ENCODE measurements at places on chromosomes 7 and 10.

DNA sequence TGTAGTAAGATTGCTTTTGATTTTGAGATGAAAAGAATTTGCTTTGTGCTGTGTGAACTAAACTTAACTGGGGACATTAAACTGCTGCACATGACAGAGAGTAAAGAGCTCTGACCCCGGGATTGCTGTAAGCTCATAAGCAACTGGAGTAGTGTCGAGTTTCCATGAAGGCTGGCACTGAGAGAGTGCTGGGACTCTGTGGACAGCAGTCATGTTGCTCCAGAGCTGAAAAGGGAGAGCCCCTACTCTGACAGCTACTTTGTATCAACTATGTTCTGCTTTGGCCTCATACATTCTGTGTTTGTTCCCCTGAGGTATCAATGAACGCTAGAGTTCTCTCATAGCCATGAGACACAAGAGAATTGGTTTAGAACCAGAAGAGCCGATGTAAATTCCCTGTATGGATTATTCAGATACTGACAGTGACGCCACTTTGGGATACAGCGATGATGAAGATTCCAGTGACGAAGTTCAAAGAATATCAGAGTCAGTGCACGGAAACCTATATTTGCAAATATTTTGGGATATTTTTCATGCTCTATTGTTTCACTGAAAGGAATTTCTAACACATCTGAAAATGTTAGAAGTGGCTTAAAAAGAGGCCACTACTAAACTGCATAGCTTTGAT, 185.9 kb upstream of the DKK1 start:
- no peak for DNase-seq

DNA sequence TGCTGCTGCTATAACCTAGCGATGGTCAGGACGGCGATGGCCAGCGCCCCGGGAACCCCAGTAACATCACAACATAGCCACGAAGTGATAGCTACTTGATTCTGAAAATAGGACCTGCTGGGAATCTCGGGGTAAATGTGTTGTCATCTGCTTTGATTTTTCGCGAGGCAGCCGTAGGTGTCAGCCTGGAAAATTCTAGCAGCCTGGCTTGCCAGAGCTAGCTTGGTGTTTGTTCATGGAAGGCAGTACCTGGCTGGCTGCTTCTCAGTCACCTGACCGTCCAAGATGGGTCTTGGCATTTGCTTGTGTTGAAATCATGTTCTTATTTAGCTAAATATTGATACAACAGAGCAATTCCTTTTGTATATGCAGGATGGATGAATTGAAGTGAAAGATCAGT, 82.4 kb upstream of the BTBD16 start:
- no peak for DNase-seq

GRCh38 chr10:6148908-6149307, 53.8 kb upstream of the PFKFB3 start:
- DNase-seq = no peak

DNA sequence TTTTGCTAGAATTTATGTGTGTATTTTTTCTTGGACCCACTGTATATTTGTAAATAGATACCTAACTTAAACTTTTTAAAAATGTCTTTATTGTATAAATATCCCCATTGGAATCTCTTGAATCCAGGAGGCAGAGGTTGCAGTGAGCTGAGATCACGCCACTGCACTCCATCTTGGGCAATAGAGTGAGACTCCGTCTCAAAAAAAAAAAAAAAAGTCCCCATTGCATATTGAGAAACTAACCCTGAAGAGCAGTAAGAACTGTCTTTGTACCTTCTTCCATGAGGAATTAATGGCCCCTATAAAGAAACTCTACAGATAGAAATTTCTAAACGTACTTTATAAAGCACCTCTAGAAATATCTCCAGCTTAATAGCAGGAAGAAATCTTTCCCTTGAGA, 504.0 kb downstream of the SORCS1 start:
- DNase-seq = no peak

DNA sequence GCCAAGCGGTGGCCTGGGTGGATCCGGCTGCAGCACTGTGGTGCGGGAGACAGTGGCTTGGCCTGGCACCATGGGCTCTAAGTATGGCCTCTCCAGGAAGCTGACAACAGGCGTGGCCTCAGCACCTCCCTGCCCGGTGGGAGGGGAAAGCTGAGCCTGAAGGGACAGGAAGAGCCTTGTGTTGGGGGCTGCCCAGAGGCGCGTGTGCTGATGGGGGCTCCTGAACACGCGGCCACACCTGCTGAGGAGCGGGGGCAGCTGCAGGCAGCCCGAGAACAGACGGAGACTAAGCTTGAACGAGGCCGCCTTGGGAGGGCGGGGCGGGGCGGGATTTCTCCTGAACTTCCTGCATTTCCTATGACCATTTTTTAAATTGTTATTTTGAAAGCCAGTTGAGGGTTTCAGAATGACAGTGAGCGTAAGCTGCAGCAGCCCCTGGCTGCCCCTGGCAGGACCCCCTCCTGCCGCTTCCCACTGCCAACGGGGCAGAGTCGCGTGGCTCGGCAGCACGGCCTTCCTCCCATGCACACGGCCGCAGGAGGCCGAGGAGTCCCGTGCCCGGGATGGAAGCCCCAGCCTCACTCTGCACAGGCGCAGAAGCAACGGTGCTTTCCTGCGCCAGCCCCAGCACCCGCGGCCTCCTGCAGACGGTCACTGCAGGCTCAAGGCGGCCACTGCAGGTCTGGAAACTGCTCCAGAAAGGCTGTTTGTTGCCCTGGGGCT, 43.2 kb downstream of the DPYSL4 start:
- DNase-seq = no peak

GRCh38 chr7:55177589-55178261, 158.9 kb downstream of the EGFR start:
- DNase-seq = no peak

- no peak for DNase-seq
Observed at GRCh38 chr7:114569220-114569619, 154.6 kb downstream of the FOXP2 start.

DNA sequence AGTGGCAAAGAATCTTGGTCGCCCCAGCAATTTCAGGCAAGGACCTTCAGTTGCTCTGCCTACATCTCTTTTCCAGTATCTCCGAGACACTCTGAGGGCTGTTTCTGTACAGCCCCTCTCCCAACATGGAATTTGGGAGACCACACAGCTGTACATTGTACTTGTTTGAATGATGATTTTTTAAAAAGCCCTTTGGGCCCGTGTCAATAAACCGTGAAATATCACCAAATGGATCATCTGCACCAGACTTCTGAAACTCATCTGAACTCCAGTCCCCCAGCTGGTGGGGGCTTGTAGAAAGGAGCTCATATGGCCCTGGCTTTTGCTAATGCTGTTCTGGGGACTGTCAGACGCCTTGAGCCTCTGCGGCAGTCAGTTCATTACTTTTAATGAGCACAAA, 374.9 kb downstream of the BBS9 start:
- DNase-seq = no peak

- no peak for DNase-seq
Observed at GRCh38 chr7:159125104-159125954, 19.3 kb downstream of the VIPR2 start.

GRCh38 chr10:110923856-110924493, 4.6 kb downstream of the SHOC2 start:
- DNase-seq = no peak

GRCh38 chr10:124271676-124272075, 147.0 kb downstream of the OAT start:
- DNase-seq = no peak

GRCh38 chr10:104452977-104453376, 99.3 kb downstream of the CFAP58 start:
- DNase-seq = no peak

DNA sequence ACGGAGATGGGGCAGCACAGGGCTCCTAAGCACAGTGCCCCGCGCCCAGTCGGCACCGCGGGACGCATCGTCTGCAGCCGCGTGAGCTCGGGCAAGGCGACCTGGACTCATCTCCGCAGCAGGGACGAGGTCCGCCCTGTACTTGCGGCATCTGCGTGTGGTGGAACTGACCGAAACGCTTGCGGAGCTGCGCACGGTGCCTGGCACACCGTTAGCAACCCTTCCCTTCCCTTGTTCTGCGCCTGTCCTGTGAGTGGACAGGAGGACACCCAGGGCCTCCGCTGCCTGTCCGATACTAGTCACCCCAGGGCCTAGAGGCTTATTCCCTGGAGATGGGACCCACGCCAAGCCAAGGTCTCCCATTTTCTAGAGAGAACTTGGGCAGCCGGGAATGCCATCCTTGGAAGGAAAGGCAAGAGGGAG, 98.5 kb downstream of the WDR11 start:
- no peak for DNase-seq

DNA sequence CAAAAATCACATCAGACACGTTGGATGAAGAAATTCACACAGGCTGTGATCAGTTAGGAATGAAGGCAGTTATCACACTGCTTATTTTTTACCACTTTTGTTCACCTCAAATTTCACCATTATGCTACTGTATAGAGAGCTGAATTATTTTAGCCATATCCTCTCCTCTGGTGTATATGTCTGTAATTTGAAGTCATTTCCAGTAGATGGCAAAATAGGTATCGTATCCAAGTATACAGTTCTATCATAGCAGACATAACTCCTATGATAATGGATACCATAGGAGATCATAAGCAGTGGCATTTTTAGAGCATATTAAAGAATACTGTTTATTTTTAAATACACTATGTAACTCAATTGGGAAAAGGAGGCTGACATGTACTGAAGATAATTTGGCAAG, 909.7 kb downstream of the DNAJB9 start:
- no peak for DNase-seq

DNA sequence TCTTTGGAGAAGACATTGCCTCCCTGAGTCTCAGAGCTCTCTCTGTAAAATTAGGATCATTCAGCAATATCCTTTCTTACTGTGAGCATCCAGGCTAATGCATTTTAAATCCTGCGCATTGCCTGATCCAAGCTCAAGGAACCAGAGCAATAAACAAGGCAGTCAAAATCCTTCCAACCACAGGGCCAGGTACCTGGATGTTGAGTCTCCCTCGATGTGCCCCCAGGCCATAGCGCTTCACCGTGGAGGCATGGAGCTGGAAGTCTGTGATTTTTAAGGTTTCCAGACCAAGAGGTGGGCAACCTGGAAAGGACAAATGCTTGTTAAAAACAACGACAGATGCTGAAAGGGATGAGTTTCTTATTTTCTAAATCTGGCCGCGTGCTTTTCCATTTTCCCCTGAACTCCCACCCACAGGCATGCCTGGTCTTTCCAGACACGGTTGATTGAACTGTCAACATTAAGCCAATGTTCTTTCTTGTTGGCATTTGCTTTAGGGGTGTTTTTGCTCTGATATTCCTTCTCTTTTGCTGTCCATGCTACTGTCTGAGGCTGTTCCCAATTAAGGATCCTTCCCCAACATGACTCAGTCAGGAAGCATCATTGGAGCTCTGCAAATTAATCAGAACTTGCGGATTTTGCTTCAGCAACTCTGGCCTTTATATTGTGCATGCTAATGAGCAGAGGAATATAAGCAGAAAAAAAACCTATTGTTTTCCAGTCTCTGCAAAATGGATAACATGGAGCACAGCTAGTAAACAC, 29.0 kb downstream of the CPXM2 start:
- DNase-seq = no peak

GRCh38 chr10:110818311-110819256, 53.1 kb upstream of the PDCD4 start:
- DNase-seq = no peak

GRCh38 chr10:114694752-114695151, 36.7 kb upstream of the ABLIM1 start:
- DNase-seq = peak; percentile 5

DNA sequence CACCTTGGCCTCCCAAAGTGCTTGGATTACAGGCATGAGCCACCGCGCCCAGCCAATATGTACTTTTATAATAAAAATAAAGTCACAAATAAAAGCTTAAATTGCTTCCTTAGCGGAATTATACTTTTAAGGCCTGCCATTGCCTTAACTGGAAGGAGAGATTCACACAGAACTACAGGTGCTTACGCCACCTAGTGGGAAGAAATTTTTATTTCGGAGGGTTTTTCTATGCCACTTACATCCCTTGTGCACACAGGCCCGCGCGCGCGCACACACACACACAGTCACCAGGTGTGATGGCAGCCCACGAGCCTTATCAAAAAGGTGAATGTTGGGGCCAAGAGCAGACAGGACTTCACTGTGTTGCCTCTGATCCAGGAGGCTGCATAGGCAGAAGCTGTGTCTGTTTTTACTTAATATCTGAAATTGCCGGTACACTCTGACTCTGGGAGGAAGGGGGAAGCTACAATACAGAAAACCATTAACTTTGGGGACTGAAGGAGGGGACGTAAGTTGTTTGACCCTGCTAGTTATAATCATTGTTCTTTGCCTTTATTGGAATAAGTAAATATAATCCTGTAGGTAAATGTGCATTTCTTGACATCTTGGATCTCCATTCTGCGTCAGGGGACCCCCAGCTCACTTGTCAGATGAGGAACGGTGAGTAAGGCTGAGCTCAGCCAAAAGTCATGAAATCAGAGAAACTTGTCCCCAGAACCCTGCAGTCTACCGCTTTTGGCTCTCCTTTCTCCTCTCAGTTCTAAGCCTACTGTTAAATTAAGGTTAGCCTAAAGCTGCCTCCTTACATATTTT, 87.1 kb downstream of the SLC16A9 start:
- DNase-seq = no peak

DNA sequence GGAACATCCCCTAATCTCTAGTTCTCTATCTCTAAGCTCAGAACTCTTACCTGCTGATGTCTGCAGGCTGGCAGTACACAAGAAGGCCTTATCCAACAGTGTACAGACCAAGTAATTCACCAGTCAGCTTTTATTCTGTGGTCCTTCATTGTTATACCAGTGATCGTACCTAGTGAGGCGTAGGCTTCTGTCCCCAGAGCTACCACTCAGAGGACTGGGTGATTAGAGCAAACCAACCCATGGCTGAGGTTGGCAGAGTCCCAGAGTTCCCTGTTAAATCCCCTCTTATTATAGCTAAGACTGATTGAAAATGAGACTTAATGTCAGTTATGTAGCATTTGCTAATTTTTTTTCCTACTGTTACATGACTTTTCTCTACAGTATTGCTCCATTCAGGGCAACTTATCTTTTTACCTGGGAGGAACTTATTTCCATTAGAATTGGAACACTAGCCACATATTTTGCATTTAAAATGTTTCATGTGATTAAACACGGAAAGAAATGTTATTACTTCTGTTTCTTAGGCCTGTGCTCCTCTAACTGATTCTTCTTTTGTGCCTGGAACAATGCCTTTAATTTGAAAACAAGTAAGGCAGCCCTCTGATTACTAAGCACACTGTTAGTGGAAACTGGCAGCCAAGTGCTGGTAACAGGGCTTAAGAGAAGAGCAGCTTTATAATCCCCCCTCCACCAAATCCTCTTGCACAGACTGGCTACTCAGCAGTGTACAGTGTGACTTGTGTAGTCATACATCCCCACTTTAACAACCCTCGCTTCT, 127.2 kb downstream of the LRRC4 start:
- no peak for DNase-seq

GRCh38 chr7:22885797-22886261, 63.2 kb upstream of the TOMM7 start:
- DNase-seq = peak; percentile 40

DNA sequence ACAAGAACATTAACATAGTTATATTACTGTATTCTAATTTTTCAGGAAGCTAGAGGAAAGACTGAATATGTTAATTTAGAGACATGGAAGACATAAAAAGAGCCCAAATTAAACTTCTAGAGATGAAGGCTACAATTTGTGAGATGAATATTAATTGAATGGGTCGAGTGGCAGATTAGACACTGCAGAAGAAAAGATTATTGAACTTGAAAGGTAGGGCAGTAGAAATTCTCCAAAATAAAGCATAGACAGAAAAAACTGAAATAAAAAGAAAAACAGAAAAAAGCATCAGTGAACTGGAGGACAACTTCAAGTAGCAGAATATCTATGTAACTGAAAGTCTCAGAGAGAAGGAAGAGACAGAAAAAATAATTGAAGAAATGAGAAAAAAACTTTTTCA, 274.3 kb upstream of the IMMP2L start:
- no peak for DNase-seq

Measured in stimulated activated CD4-positive, alpha-beta T cell treated with anti-CD3 and anti-CD28 coated beads, Interleukin-1b, Interleukin-23, amount 100 ng/mL, for 4 hours (primary cell).